ENCODE measurements at places on chromosomes 6 and 20. TPM values are rescaled to one million over a fixed set of nuclear protein-coding genes. Genes with fewer than 3 reads are reported as not detected.
A peak's percentile ranks its signal among the peaks of the same experiment; 100 is the strongest.

Gene EYS
- total RNA-seq: 1.3 TPM

Gene NNAT
- 3.9 TPM for total RNA-seq

Gene OR12D1
- not detected for total RNA-seq

- DNase-seq: no peak
These were observed 25.9 kb downstream of the MTO1 start for GRCh38 chr6:73487473-73487872.

GRCh38 chr6:81981812-81982211 lies 229.3 kb upstream of the TENT5A start:
- no peak for DNase-seq

DNA sequence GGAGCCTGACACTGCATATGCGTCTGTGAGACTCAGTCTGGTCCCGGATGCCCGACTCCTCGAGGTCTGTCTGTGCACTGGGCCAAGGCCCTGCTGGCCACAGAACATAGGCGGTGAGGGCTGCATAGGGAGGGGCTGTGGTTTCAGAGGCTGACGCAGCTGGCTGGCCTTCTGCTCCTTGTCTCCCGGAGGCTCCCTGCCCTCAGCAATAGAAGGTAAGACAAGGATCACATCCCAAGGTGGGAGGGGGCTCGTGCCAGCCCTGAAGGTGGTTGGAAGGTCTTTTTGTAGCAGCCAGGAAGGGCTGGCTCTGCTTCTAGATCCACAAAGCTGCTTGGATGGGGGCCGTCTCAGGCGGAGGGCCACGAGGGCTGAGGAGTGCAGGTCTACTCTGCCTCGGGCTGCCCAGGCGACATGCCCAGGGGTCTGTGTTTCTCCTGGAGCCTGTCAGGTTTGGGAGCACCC lies 239.8 kb upstream of the SULF2 start:
- no peak for DNase-seq

GRCh38 chr6:84415517-84415916 lies 188.1 kb upstream of the CEP162 start:
- no peak for DNase-seq

GRCh38 chr6:11785774-11786579 lies 7.4 kb upstream of the ADTRP start:
- no peak for DNase-seq

GRCh38 chr6:166775180-166775922 lies 148.3 kb upstream of the RPS6KA2 start:
- no peak for DNase-seq

GRCh38 chr6:169963581-169964297 lies 212.3 kb downstream of the ERMARD start:
- DNase-seq: peak; percentile 6

Gene ECT2L
- total RNA-seq: 0.16 TPM

- DNase-seq: no peak
These were observed 77.7 kb downstream of the GRM1 start for GRCh38 chr6:146106532-146106931.

Gene COL11A2
- total RNA-seq: 1.0 TPM

- DNase-seq: no peak
These were observed 37.3 kb upstream of the TOP1 start for GRCh38 chr20:40991181-40991889.

DNA sequence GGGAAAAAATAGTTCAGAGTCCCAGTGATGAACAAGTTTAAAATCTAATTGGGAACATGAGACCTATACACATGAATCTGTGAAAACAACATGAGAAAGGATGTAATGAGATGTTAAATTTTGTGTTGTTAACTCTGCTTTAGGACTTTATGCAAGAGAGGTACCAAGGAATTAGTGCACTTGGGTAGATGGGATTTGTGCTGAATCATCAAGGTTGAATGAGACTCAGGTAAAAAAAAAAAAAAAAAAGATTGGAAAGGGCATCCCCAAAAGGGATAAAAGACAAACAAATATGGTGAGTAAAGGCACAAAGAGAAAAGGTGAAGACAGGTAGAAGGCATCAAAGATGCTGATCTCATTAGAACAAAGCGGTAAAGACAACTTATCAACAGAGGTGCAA lies 644.4 kb downstream of the CBLN4 start:
- DNase-seq: no peak

DNA sequence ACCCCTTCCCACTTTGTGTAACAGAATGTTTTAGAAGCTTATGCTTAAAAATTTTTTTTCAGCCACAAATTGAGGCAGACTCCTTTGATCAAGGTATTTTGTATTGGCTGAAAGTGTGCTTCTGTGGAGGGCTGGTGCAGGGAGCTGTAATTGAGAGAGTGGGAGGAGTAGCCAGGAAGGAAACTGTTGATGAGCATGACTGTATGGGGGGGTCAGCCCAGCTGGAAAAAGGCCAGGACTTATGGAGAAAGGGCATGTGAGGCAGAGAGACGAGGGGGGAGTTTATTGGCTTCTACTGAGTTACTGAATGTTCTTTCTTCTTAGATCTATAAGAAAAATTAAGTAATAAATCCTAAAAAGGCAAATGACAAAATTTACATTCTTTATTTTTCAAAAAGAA lies 13.4 kb downstream of the RFPL4B start:
- DNase-seq: no peak

DNA sequence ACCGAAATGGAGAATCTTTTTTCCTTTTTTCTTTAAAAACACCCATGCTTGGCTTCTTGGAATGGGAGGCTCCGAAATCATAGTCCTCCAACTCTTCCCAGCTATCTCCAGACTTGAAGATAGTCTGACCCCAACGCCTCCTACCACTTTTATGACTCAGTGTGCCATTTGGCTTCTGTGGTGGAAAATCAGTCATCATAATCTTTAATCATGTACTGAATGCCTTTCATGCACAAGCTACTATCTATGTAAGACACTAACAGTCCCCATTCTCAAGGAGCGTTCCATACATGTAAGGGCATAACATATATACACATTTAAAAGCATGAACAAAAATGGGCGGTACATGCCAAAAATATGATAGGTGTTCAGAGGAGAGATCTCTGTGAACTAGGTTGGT lies 44.1 kb downstream of the TMEM14B start:
- no peak for DNase-seq

Gene TAAR6
- total RNA-seq: not detected

DNA sequence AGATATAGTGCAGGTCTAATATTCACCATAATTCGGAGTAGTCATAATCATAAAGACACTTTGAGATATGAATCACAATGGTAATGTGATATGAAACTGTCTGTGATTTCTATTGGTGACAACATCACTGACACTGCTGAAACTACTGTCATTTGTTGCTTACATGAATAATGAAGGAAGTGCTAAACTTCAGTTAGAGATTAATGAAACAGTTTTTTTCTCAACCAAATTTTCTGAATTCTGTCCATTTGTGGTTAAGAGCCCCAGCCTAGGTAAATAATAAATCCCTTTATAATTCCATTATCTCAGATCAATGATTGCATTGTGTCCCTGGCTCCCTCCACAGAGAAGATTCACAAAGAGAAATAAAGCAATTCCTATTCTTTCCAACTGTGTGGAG lies 122.6 kb downstream of the HIVEP2 start:
- no peak for DNase-seq
